ENCODE measurements at places on chromosomes 2 and 18.

GRCh38 chr2:75605770-75606529 is 40.6 kb upstream of the MRPL19 start:
- no peak for DNase-seq

GRCh38 chr2:102154364-102154763 is 11.8 kb downstream of the IL1R1 start:
- DNase-seq: no peak

DNA sequence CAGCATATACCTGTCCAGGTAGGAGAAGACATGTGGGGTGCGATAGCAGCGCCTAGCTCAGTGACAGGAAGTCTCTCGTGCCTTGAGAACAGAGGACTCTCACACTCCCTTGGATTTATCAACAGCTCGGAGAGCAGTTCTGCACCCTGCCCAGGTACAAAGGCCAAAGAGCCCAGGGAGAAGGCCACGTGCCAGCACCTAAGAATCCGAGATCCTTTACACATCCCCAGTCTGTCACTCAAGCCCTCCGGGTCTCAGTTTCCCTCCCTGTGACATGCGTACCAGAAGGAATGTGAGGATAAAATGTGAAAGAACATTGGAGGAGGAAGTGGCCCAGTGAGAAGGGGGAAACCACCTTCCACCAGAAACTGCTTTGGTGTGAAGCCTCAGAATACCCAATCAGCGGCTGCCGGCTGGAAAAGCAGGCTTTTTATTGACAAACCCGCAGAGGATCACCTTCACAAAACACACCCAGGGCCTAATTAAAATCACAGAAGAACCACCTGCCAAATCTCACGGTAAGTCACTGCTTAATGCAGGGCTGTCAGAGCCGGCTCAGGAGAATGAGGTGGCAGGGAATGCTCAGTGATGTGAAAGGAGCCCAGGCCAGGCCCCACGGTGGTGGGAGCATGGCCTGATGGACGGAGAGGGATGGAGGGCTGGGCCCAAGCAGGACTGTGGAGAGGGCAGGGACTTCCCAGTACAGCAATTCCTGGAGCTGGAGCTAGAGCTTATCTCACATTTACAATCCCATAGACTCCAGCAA is 66.3 kb downstream of the MYO5B start:
- DNase-seq: no peak

- DNase-seq: peak; percentile 80
Measured at GRCh38 chr2:29114946-29115609, at the start of gene CLIP4. Gene CLIP4 (plus strand): TSS chr2:29115415. CDS start chr2:29121389, 5,974 bp downstream.

DNA sequence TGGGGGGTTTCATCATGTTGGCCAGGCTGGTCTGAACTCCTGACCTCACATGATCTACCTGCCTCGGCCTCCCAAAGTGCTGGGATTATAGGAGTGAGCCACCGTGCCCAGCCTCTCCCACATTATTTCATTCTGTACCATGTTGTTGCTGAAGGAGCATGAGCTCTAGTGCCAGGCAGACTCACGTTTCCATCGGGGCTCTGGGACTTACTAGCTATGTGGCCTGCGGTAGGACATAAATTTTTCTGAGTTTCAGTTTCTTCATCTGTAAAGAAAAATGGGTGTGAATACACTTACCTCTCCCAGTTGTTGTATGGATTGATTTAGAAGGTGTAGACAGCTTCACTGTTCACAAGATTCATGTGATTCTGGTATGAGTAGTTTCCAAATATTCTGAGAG is 30.8 kb upstream of the CCL20 start:
- no peak for DNase-seq

DNA sequence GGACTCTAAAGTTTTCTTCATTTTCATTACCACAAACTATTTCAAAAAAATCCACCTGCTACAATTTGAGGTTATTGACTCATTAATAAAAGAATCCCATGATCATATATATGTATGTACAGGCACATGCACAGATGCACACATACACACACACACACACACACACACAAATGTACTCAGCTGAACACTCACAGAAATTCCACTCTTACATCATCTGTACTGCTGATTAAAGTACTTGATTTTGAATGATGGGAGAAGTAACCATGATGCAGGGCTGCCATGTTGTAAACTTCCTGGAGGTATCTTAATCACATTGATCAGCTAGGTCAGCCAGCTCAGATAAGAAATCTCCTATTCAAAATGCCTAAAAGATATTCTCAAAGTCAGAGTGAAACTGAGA is 1313.2 kb upstream of the NRXN1 start:
- no peak for DNase-seq

- DNase-seq: no peak
Measured at GRCh38 chr2:19073522-19073921, 284.9 kb downstream of the OSR1 start.

Measured in activated T-cell treated with anti-CD3 and anti-CD28 coated beads, Interleukin-2, amount 50 U/mL, for 4 hours (primary cell).